ENCODE measurements at places on chromosomes 13 and 19. TPM values are rescaled to one million over a fixed set of nuclear protein-coding genes. Genes with fewer than 3 reads are reported as not detected.

TNFSF13B gene
- total RNA-seq: 12.4 TPM

SERP2 gene
- total RNA-seq: not detected

BTBD2 gene
- 55.4 TPM for total RNA-seq

ZNF816 gene
- 14.9 TPM for total RNA-seq

VSTM2B gene
- total RNA-seq: not detected

NPAS1 gene
- 0.48 TPM for total RNA-seq
